ENCODE measurements at places on chromosomes 5 and 9. TPM values are rescaled to one million over a fixed set of nuclear protein-coding genes. Genes with fewer than 3 reads are reported as not detected.

JADE2 gene
- polyA plus RNA-seq, result 23.7 TPM

DDX4 gene
- not detected for polyA plus RNA-seq

TLX3 gene
- polyA plus RNA-seq, result not detected

SAXO1 gene
- not detected for polyA plus RNA-seq

CFAP77 gene
- not detected for polyA plus RNA-seq

SELENOP gene
- polyA plus RNA-seq, result 0.14 TPM

HARS2 gene
- polyA plus RNA-seq, result 43.5 TPM

OXCT1 gene
- polyA plus RNA-seq, result 4.6 TPM

MEGF10 gene
- not detected for polyA plus RNA-seq

TIMD4 gene
- 2.3 TPM for polyA plus RNA-seq

SLC45A2 gene
- polyA plus RNA-seq, result not detected

CYSRT1 gene
- 0.81 TPM for polyA plus RNA-seq

ANKRD33B gene
- 4.0 TPM for polyA plus RNA-seq

GARIN3 gene
- polyA plus RNA-seq, result not detected

PITX1 gene
- 16.7 TPM for polyA plus RNA-seq

SPAG8 gene
- 0.71 TPM for polyA plus RNA-seq

COL5A1 gene
- polyA plus RNA-seq, result 72.3 TPM

SMIM33 gene
- polyA plus RNA-seq, result not detected

CDK5RAP2 gene
- 31.9 TPM for polyA plus RNA-seq

FBXO38 gene
- polyA plus RNA-seq, result 14.7 TPM

SAPCD2 gene
- polyA plus RNA-seq, result 13.1 TPM

KCNV2 gene
- not detected for polyA plus RNA-seq

PCDHA6 gene
- polyA plus RNA-seq, result 0.03 TPM

PCDHB14 gene
- polyA plus RNA-seq, result 0.05 TPM

NKD2 gene
- polyA plus RNA-seq, result 4.4 TPM

ZNF618 gene
- polyA plus RNA-seq, result 10.0 TPM

ELAVL2 gene
- 0.03 TPM for polyA plus RNA-seq

QRFP gene
- polyA plus RNA-seq, result not detected

ARHGEF28 gene
- polyA plus RNA-seq, result 17.6 TPM

SLC23A1 gene
- polyA plus RNA-seq, result 4.0 TPM

DNAJC18 gene
- 5.3 TPM for polyA plus RNA-seq

ANKRD18A gene
- polyA plus RNA-seq, result 4.9 TPM

PCDHA12 gene
- polyA plus RNA-seq, result 2.5 TPM

AP3S1 gene
- 75.7 TPM for polyA plus RNA-seq

OTP gene
- polyA plus RNA-seq, result 0.03 TPM
